ENCODE measurements at places on chromosomes 7 and 10.
A peak's percentile ranks its signal among the peaks of the same experiment; 100 is the strongest.

- DNase-seq = no peak
These were observed 69.3 kb downstream of the APBB1IP start for GRCh38 chr10:26507441-26507840.

GRCh38 chr7:158529181-158530096 lies 58.2 kb downstream of the PTPRN2 start:
- no peak for DNase-seq

- no peak for DNase-seq
These were observed 210.0 kb downstream of the MAD1L1 start for GRCh38 chr7:2022737-2023250.

- no peak for DNase-seq
These were observed 335.9 kb downstream of the XPNPEP1 start for GRCh38 chr10:109587366-109587765.

DNA sequence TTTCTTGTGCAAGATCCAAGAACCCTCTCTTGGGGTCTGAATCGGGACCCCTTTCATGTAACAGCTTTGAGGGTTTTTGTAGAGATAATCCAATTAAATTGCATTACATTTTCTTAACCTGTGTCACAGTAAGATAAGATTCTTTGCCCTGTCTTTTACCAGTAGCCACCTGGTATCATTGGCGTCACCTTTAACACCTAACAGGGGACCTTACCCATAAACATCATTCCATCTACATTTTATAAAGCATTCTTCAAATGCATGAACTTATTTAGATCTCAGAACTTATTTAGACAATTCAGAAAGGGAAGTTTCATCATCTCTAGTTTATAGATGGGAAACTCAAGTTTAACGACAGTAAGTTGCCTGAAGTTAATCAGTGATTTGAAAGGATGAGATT lies 106.4 kb upstream of the KLF6 start:
- no peak for DNase-seq

DNA sequence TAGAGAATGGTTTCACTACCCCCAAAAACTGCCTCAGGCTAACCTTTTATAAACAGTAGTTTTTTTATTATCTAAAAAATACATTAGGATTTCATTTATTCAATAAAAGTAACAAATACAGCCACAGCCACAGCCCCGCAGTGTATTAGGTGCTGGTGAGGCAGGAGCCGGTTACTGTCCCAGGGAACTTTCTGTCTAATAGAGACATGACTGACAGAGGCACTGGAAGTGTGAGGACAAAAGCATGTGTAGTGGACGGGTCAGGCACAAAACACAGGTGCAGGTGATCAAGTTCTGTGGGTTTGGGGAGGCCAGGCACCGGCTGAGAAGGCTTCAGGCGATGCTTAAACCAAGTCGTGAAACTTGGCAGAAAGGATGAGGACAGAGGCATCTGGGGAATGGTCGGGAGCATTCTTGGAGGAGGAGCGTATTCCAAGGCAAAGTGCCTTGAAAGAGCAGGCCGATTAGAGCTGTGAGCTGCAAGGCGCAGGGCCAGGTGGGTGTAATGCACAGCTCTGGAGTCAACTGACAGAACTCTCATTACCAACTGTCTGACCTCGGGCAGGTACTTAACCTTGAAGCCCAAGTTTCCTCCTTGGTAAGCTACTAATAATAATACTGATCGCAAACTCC lies 138.2 kb downstream of the USP6NL start:
- DNase-seq = no peak

DNA sequence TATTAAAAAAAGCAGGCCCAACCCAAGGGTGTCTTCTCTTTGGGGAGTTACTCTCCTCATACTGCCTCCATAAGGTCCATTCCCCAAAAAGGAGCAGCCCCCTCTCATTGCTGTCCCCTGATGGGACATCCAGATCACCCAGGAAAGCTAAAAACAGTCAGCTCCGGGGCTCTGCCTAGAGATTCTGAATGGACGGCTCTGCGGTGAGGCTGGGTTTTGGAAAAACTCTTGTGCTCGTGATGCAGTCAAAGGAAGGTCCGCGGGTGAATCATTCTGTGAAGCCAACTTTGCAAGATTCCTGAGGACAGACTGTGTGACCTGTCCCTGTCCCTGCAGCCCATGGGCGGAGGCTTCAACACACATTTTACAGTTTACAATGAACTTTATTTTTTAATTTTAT lies 351.5 kb downstream of the TYW1 start:
- DNase-seq = no peak

DNA sequence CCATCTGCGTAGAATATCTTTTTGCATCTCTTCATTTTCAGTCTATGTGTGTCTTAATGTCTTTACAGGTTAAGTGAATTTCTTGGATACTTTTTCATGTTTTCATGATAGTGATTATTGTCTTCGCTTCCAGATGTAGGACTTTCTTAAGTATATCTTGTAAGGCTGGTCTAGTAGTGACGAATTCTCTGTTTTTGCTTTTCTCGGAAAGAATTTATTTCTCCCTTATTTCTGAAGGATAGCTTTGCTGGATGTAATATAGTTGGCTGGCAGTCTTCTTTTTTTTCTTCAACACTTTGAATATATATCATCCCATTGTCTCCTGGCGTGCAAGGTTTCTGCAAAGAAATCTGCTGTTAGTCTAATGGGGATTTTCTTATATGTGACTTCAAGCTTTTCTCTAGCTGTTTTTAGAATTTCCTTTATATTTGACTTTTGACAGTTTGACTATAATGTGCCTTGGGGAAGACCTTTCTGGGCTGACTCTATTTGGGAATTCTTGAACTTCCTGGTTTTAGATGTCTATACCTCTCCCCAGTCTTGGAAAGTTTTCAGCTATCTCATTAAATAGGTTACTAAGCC lies 14.3 kb downstream of the GTPBP4 start:
- no peak for DNase-seq

DNA sequence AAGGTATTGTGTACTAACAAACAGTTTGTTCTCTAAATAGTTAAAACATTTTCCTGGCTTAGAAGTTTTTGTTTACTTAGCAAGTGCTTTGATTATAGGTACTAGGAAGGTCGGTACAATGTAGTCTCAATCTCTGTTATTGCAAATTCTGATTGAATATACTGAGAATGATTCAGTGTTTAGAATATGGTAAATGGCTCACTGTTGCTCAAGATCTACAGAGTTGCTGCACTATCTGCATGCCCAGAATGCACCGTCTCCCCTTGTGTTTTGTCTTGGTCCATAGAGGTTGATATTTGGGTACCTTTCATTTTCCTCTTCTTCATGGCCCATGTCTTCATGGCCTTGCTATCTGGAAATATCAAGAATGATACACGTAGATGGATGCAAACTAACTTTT lies 99.6 kb downstream of the KLF6 start:
- DNase-seq = no peak

- no peak for DNase-seq
These were observed 65.7 kb downstream of the ORC5 start for GRCh38 chr7:104142147-104142546.

- peak; percentile 15 for DNase-seq
These were observed 92.4 kb downstream of the KIF20B start for GRCh38 chr10:89793649-89794254.

DNA sequence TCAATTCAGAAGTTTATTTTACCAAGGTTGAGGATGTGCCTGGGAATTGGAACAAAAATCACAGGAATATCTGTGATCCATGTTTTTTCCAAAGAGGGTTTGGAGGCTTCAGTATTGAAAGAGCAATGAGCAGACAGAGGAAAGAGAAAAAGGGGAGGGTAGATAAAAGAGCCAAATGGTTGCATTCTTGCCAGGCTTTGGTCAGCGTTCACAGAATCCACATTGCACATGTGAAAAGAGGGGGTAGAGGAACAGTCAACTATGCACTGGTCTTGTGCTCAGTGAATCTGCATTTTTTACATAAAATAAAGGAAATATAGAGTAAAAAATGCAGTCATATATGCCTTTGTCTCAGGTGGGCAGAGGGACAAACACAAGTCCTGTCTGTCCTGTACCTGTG lies 20.6 kb upstream of the ERCC6 start:
- DNase-seq = no peak

- DNase-seq = no peak
These were observed 113.6 kb upstream of the MYO3A start for GRCh38 chr10:25820472-25820871.

DNA sequence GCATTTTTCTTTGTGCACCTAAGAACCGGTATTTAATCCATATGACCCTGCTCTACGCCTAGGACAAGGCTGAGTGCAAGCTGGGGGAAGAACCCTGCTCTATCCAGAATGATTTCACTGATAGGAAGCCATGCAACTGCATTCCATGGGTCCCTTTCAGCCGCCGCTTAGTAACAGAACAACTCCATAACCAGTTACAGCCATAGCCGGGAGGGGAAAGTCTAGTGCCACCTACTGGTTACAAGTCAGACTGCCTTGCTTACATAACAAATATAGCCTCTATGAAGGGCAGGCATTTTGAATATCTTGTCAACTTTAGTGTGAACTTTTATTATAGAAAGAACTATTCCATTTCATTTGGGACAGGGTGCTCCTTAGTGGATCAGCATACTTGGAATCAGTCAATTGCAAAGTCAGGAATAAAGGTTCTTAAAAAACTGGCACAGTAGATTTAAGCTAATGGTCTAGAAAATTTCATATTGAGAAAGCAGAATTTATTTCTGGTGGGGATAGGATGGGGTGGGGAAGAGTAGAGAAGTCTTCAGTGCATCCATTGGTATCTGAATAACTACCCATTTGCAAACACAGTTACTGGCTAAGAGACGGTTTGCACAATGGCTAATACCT lies 521.7 kb downstream of the ADRA2A start:
- DNase-seq = peak; percentile 35

GRCh38 chr7:19030281-19030680 lies 87.2 kb downstream of the TWIST1 start:
- no peak for DNase-seq

DNA sequence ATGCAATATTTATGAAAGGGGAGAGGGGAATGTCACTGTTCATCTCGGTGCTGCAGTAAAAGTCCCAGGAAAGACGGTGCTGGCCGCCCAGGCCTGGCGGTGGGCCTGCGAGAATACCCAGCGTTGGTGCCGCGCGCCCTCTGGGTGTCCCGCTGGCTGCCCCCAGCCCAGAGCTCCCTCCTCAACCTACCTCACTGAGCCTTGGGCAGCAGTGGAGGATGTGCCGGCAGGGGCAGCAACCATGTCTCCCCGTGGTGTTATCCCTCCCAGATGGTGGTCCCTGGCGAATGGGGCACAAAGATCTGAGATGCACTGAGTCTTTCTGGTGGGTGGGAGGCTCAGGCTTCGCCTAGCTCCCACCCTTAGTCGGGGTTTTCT lies 9.5 kb upstream of the TLX1 start:
- no peak for DNase-seq

GRCh38 chr10:35446439-35446838 lies 110.1 kb downstream of the CCNY start:
- no peak for DNase-seq

DNA sequence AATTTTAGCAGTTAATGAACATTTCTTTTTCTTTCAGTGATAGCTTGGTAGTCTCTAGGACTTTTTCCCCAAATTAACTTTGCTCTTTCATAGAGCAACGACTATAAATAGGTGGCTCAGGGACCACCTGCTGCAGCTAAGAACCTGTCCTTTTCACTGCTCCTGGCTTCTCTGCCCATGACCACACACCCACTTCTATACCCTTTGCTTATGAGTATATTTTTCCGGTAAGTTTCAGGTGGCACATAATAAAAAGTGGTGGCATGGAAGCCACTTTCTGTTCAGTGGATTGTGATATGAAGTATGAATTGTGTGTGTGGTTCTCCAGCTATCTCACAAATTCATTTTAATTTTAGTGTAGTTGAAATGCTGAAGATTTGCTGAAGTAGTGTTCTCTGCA lies 1.2 kb downstream of the ING3 start:
- no peak for DNase-seq

DNA sequence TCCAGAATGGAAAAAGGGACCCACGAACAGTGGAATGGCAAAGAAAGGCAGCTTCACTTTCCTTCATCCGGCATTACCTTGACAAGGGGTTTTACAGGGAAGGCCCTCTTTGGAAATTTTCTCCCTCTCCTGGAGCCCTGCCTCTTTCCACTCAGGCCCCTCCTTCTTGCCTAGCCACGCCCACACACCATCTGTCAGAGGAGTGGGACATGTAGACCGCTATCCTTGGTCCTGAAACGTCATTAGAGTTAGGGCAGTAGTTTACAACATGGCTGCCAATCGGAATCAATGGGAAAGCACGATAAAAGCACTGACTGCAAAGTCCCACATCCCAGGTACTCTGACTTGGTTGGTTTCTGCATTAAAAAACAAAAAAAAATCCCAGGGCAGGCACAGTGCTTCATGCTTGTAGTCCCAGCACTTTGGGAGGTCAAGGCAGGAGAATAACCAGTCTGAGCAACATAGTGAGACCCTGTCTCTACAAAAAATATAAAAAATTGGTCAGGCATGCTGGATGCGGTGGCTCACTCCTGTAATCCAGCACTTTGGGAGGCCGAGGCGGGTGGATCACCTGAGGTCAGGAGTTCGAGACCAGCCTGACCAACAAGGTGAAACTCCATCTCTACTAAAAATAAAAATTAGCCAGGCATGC lies 96.4 kb downstream of the MARCHF5 start:
- DNase-seq = no peak

DNA sequence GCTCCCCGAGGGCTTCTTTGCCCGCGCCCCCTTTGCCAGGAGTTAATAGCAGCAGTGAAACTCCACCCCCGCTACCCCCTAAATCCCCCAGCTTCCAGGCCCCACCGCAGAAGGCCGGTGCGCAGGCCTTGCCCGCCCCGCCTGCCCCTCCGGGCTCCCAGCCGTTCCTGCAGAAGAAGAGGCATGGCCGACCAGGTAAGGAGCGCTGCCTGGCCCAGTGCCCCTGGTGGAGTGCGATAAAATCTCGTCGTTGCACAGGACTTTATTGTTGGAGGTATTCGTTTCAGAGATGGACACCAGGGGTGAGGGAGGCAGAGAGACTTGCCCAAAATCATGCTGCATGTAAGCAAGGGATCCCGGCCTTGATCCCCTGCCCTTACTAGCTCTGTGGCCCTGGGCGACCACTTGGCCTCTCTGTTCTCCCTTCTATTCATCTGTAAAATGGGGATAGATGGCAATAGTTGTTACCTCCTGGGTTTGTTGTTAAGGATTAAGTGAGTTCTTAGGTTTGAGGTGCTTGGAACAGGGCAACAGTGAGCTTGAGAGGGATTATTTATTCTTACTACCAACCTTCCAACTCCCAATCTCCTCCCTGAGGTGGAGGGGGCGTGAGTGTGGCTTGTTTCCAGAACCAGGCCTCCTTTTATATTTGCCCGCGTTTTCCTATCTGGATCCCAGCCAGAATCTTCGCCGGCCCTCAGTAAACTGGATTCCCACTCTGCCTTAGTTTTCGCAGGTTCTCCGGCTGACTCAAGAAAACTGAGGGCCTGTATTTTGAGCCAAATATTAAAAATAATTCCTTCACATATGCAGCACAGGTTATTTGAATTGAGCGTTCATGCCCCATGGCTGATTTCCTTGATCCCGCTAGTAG lies 78.3 kb downstream of the WIPF3 start:
- no peak for DNase-seq
